Temporal lobe (tissue), 4 donors: ENCODE measurements at places on chromosomes 16 and 17. TPM values are rescaled to one million over a fixed set of nuclear protein-coding genes. Genes with fewer than 3 reads are reported as not detected.

CCDC78 gene
- total RNA-seq: 2.5 TPM

STH gene
- total RNA-seq: 2.5 TPM

C1QTNF8 gene
- under 0.01 TPM for total RNA-seq

ADAP2 gene
- 3.4 TPM for total RNA-seq

MBTPS1 gene
- total RNA-seq: 54.1 TPM

CALB2 gene
- 19.4 TPM for total RNA-seq

DNAH3 gene
- 0.25 TPM for total RNA-seq

HCRT gene
- not detected for total RNA-seq

CRISPLD2 gene
- total RNA-seq: 2.2 TPM

BCL6B gene
- total RNA-seq: 1.5 TPM

ERBB2 gene
- total RNA-seq: 12.8 TPM

PRKAR1A gene
- total RNA-seq: 249 TPM

ZG16 gene
- total RNA-seq: not detected

PRRT2 gene
- 21.9 TPM for total RNA-seq

C17orf100 gene
- 3.2 TPM for total RNA-seq
